ENCODE measurements at places on chromosomes 1 and 21. TPM values are rescaled to one million over a fixed set of nuclear protein-coding genes. Genes with fewer than 3 reads are reported as not detected.
A peak's percentile ranks its signal among the peaks of the same experiment; 100 is the strongest.

- no peak for ATAC-seq
Observed at GRCh38 chr1:244444854-244445253, 6.9 kb downstream of the ADSS2 start.

DNA sequence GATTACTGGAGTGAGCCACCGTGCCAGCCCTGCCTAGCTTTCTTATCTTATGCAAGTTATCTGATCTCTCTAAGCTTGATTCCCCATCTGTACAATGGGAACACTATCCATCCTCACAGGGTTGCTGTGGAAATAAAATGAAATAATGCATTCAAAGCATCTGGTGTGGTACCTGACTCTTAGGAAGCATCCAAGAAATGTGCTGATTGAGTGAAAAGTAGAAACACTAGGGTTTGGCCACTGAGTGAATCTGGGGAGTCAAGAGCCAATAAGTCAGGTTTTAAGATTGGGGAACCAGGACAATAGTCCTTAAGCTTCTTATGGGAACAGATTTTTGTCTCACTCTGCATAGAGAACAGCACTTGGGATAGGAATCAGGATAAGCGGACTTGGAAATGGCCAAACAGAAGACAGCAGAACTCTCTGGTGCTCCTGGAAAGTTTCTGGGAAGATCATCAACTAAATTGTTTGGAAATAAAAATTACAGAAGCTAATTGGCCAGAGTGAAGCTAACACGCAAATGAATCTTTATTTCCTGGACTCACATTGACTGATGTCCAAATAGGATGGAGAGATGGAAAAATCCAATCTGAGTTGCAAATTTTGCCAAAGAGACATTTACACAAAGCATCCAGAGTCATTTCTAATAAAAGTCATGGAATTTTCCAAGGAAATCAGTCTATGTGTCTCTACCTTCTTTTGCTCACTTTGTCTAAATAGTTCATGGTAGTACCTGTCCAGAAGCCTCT, 3.3 kb downstream of the PAFAH2 start:
- ATAC-seq, result no peak

DNA sequence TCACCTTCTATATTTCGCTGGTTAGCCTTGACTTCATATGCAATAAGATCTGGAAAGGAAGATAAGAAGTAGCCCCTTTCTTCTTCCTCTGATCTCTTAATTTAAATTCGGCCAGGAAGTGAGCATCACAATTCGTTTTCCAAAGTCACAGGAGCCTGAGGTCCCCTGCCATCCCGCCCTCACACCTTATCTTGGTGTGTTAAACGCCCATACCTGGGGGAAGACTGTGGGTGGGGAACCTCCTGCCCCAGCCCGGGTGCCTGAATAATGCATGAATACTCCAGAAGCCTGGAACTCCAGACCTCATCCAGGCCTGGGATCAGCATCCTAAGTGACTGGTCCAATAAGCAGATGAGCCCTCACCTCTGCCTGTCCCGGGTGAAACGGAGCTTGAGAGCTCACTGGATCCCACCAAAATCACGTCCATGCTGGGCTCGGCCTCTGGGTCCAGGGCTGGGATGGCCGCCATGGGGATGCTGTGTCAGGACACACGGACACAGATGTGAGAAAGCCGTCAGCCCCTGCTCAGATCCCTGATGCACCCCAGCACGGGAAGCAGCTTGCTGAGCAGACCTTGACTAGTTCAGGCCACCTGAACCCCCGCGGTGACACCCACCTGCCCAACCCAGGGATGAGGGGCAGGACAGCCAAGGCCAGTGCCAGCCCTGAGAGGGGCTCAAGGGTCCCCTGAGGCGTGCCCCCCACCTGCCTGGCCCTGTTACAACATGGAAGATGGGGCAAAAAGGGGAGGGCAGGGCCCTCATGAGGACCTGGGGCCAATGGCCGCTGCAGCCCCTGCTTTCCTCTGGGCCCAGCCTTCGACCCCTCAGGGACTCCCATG, 686 bp downstream of the DNMT3L start:
- ATAC-seq, result no peak

GRCh38 chr21:41168391-41169257, 664 bp downstream of the BACE2 start:
- ATAC-seq, result peak; percentile 37

GRCh38 chr1:52925571-52926005, 1.5 kb upstream of the SCP2 start:
- ATAC-seq, result no peak

The ERG gene
- total RNA-seq, result 11.2 TPM

The LCE1B gene
- total RNA-seq, result not detected

The TMEM82 gene
- total RNA-seq, result not detected

The BEND5 gene
- 2.6 TPM for total RNA-seq

The CCDC24 gene
- total RNA-seq, result 6.2 TPM

The TNFRSF18 gene
- total RNA-seq, result 0.35 TPM

The ITLN1 gene
- total RNA-seq, result 1.9 TPM
